T-helper 2 cell (primary cell): ENCODE measurements at places on chromosomes 7 and 10.

- DNase-seq, result no peak
Observed at GRCh38 chr7:52962402-52963076, 72.9 kb upstream of the POM121L12 start.

- DNase-seq, result no peak
Observed at GRCh38 chr7:133602291-133602690, 349.4 kb downstream of the EXOC4 start.

DNA sequence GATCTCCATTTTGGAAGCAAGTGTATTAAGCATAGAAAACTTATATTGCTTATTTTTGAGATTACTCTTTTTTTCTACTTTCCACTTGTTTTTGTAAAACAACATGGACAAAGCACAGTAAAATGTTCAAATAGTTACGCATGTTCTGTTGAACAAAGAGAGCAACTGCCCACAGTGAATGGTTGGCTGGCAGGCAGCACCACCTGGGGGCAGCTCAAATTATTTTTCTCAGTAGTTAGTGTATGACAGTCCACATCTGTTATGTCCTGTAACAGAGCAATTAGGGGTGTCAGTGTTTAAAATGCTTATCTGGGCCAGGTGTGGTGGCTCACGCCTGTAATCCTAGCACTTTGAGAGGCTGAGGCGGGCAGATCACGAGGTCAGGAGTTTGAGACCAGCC lies 46.1 kb upstream of the CACUL1 start:
- DNase-seq, result no peak

DNA sequence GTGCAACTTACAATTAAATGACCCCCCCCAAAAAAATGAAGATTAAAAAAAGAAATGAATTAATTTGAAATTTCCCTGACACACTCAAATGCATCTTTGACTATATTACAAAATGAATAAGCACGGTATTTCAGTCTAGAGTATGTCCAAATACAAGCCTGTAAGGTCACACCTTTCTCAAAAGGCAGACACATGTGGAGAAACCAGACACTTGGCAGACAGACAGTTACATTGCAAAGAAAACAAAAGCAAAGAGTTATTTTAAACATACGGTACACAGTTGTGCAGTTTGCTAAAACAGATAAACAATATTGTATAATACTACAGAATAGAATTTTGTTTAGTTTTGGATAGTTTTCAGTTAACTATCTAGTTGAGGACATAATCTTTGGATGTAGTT lies 153.0 kb downstream of the ATE1 start:
- no peak for DNase-seq

DNA sequence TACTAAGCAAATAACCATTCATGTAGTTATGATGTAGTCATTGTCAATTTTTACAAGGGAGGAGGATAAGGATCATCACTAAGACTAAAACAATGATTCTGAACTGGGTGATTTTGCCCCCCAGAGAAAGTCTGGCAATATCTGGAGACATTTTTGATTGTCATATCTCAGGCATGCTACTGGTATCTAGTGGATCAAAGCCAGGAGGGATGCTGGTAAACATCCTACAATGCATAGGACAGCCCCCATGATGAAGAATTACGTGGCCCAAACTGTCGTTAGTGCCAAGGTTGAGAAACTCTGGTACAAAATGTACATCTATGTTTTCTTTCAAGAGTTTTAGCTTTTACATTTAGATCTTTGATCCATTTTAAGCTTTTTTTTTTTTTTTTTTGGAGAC lies 57.3 kb downstream of the GBF1 start:
- no peak for DNase-seq

DNA sequence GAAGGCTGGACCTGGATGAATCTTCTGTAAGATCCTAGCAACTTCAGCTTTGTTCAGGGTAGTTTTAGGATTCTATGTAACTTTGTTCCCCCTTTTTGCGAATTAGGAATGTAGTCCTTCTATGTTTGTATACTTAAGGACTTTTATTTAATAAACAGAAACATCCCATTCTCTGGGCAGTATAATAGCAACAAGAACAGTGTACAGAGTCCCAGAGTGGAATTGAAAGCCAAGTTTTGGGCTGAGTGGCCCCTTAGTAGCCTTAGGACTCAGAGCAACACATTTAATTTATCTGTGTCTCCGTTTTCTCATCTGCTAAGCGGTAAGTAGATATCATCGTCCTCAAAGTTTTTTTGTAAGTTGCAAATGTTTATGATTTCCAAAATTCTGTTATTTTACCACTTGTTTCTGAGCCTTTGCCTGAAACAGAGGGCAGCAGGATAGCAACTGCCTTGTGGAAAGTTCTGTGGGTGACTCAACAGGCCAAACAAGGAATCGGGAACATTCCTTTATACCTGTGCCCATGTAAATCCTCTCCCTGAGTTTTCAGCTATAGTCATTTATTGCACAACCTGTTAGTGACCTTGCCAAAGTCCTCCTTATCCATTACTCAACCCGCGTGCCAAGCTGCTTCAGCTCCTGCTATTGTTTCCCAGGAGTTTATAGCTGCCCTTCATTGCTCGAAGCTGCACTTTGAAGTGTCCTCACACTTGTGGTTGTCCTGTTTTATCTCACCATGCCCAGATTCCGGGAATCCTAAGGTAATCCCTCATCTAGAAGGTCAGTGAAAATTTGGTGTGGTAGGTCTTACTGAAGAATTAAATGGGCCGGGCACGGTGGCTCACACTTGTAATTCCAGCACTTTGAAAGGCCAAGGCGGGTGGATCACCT lies 199.1 kb upstream of the AHR start:
- no peak for DNase-seq

- no peak for DNase-seq
Observed at GRCh38 chr10:86709396-86710185, 41.3 kb downstream of the LDB3 start.

DNA sequence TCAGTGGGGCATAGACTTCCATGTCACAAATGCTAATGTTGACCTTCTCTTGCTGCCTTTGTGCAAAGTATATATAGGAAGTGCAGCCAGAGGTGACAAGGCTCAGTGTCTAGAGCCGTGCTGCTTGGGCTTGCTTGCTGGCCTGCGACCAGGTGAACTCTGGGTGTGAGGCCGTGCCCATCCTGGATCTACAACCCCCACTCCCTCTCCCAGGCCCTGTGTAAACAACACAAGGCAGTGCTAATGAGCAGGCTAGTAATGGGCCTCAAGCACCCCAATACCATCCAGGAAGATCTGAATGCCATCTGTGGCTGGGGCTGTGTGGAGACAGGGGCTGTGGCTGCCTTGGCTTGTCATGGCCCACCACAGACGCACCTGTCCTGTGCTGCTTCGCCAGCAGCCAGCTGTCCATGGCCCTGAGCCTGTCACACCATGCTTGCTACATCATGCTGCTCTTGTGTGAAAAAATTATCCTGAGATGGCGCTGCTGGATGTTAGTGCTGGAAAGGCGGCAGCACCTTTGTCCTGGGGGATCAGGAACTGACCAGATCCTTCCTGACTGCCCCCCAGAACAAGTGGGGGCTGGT lies 107.6 kb upstream of the ZNF92 start:
- DNase-seq, result no peak

DNA sequence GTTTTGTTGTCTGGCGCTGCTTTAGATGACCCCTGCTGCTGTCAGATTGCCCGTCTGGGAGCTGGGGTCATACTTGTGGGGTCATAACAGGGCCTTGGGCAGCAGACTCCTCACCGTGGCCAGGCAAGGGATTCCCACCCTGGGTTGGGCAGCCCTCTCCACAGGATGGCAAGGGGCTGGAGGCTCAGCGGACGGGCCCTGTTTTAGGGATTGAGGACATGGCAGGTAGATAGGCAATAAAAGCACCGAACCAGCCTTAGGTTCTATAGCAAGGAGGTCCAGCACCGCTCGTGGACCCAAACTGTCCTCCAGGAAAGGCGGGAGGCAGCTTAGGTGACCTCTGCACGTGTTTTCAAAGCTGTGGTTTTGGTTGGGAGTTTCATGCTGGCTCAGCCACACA lies 60.0 kb downstream of the GRK5 start:
- no peak for DNase-seq

- no peak for DNase-seq
Observed at GRCh38 chr7:40757109-40757508, 622.3 kb downstream of the SUGCT start.

DNA sequence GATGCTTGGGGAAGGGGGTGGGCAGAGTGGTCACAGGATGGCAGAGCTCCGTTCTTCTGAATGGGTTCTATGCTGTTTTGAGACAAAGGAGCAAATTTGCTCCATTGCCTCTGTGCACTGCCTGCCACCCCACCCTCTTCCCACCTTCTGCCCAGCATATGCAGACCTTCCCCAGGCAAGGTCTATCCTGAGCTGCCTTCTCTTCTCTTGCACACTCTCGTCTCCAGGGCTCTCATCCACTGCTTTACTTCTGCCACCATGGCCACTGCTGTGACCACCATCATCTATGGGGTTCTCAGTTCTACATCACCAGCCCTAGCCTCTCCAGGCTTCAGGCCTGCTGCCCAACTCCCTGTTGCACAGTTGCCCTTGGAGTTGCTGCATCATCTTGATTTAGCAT lies 230.4 kb downstream of the TMEM178B start:
- no peak for DNase-seq
